H54 (cell line): ENCODE measurements at places on chromosomes 3 and 15.

DNA sequence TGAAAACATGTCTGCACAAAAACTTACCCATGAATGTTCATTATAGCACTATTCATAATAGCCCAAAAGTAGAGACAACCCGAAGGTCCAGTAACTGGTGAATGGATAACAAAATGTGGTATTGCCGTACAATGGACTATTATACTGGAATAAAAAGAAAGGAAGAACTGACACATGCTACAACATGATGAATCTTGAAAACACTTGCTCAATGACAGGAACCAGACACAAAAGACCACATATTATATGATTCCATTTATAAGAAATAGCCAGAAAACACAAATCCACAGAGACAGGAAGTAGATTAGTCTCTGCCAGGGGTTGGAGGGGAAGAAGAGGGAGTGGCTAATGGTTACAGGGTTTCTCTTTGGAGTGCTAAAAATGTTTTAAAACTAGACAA, 18.3 kb downstream of the SHC4 start:
- DNase-seq = no peak

- DNase-seq = no peak
These were observed 12.2 kb downstream of the FGF12 start for GRCh38 chr3:192715126-192715525.

- DNase-seq = peak; percentile 38
These were observed 878 bp downstream of the DYNC1LI1 start for GRCh38 chr3:32569540-32570420.

DNA sequence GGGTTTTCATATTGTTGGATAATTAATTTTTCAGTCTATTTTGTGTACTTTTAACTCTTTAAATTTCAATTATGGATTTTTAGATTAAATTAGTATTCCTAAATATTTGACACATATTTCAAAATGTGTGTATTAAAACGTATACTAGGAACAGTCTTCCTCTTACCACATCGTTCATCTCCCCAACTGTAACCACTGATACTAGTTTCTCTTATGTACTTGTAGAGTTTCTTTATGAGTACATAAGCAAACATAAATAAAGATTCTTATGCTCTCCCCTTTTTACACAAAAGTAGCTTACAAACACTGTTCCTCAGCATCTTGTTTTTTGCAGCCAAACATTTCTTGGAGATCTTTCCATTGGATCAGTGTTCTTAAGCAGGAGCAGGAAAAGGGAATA, 45.9 kb downstream of the CMSS1 start:
- no peak for DNase-seq

- no peak for DNase-seq
These were observed 2.9 kb downstream of the GHRL start for GRCh38 chr3:10289787-10290355.

DNA sequence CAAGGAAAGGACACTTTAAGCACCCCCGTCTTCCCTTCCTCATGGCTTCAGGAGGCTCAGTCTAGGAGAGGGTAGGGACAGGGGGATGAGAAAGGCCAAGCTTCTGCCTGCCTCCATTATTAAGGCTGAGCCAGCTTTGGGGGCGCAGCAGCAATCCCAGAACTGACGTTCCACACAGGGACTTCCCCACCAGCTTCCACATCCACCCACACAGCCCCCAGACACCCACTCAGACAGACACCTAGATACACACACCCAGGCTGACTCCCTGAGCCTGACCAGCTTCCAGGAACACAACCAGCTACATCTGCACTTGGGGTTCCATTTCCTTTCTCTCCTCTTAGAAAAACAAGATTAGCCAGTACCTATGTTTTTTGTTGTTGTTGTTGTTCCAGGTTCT, 4.7 kb downstream of the HCN4 start:
- DNase-seq = no peak

- DNase-seq = no peak
These were observed 410.6 kb upstream of the WNT5A start for GRCh38 chr3:55897573-55898224.

DNA sequence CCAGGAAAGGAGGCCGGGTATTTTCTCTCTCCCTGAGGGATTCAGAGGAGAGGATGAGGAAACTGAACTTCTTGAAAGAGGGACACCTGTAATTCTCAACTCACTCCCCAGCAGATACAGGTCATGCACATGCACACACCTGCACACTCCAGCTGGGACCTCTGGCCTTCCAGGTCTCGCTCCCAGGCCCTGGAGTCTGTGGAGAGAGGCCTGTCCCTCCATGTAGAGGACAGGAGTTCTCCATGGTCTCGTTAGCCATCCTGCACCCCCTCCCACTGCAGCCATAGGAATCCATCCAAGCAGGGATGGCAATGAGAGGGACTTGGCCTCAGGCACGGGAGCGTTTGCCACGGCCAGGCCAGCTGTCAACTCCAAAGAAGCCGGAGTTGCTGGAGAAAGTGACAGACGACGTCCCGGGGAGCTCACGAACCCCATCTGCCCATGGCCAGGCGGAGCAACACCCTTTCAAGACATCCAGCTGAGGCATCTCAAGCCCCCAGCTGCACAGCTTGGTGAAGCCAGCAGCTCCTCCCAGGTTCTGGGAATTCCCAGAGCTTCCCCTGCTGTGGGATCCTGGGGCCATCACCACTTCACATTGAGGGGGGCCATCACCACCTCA, 223.3 kb downstream of the UACA start:
- no peak for DNase-seq

DNA sequence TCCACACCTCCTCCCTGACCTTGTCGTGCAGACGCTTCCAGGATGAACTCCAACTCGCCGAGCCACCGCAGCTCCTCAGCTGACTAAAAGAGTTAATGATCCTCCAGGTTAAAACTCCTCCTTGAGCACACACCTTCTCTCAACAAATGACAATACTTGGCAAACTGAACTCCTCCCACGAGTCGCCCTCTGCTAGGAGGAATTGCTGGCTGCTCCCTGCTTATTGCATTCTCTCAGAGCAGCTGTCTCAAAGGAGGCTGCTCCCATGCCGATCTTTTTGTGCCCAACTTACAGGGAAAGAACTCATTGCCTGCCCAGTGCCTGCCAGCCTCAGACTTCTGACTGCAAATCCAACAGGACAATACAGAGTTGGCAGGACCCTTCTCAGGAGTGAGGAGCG, at the start of gene ATP13A4:
Gene ATP13A4 (minus strand): TSS at position 85 of the 400 bp plus-strand sequence. CDS start 96 bp downstream, outside the sequence.
- no peak for DNase-seq

DNA sequence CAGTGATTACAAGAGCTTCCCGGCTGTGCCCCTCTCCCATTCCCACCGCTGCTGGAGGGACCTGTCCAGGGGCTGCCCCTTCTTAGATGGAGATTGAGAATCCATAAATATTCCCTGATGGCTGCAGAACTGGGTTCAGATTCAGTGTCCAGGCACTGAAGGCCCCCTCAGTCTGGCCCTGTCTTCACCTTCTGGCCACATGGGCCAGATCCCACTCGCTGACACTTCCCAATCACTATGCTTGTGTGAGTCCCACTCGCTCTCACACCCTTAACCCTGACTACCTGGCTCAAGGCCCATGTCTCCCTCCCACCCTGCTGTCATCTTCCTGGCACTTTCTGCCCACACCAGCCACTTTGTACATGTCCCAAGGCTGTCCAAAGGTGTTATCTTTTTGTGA, 15.5 kb upstream of the MRPS22 start:
- no peak for DNase-seq

DNA sequence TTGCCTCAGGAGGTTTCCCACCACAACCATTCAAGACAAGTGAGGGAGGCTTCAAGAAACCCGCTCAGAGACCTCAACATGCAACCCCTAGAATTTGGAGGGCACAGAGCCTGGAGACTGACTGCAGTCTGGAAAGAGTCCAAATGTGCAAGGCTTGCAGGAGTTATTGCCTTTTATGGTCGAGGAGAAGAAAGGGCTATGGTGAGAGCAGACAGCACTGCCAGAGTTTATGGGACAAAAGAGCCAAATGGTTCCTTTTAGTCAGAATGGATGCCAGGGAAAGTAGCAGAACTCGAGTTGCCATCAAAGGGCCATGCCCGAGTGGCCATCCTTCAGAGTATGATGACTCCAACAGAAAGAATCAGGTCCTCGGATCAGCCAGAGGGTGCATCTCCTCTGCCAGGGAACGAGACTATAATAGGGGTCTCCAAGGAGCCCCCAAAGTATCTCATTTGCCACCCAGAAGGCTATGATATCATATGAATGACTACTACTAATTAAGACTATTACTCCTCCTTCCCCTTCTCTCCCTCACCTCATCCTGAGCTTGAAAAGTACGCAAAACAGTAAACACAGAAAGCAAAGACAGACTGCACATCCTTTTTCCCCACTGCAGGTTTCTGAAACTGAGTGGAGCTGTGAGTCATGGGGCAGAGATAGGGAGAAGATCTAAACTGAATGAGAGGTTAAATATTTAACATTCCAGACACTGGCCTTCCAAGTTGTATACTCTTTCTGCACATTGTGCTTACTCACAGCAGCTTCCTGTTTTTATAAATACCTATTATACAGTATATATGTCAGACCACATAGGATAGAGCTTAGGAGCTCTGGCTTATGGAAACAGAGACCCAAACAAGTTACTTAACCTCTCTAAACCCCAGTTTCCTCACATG, 33.9 kb upstream of the TMCO5A start:
- no peak for DNase-seq

- DNase-seq = peak; percentile 47
These were observed 683 bp upstream of the CPEB1 start for GRCh38 chr15:82647835-82648256.

DNA sequence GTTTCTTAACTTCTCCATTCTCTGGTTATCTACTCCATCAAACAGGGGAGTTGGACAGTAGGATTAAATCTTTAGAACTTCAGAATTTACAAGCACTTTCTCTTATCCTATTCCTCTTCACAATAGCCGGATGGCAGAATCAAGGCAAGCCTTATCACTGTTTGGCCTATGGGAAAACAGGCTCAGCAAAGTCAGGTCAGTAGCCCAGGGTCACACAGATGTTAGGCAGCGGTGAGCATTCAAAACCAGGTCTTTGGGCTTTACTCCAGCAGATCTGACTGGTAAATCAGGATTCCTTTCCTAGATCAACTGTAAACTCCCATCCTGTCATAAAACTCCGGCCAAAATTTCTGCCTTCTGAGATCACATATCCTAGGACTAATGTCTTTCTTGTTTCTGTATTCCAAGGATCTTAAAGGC, 258.4 kb downstream of the OPA1 start:
- DNase-seq = no peak

DNA sequence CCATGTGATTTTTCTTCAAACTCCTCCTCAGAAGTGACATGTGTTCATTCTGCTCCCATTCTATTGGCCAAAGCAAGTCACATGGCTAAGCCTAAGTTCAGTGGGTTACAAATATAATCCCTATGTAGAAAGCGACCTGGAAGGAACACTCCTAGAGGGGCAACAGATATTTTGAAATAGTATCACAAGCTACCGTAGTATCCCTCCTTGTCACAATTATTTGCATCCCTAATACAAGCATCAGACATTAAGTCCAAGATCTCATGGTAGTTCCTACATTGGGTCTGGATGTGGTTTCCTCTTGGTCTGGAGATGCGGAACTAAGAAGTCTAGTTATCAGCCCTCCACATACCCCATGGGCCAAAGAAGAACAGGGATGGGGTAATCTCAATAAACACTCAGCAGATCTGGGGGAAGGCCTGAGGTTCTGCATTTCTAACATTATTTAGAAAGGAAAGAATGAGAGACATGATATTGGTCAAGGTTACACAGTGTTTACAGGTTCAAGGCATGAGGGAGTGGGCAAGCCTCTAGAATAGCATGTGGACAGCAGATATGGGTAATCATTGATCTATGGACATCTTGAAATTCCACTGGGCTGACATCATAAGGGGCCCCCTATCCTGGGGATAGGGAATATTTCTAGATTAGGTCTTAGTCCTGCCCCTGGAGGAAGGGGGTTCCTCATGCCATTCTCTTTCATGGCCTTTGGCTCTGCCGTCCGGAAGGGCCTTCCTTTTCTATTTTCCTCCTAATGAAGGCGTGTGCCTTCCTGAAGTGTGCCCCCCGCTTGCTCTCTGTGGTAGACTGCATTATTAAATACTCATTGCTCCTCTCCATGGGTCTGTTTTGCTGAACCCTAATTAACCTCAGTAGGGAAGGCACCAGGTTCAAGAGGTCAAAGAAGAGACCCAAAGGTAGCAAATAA, 17.8 kb upstream of the ABHD2 start:
- DNase-seq = no peak

DNA sequence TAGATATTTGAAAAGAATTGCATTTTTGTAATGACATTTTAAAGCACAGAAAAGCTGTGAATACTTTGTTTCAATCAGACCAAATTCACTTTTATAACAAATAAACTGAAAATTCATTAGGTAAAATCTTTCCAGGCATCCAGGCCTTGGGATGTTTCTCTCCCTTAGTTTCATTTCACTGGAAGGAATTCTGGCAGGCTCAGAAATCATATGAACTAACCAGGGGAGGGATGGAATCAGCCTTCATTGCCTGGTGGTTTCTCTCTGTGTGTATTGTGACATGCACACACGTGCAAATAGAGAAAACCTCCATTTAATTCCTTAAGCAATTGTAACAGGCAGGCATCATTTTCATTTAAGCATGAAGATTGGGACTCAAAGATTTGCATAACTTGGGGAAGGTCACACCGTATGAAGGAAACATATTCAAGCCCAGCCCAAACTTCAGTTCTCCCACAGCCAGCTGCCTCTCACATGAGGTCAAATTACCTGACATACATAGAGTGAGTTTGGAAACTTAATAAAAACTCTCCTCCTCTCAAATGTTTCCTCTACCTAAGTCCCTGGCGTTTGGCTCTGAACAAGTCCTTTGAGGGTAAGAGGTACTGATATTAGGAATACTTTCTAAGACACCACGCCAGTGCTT, 376.1 kb upstream of the MCTP2 start:
- no peak for DNase-seq

DNA sequence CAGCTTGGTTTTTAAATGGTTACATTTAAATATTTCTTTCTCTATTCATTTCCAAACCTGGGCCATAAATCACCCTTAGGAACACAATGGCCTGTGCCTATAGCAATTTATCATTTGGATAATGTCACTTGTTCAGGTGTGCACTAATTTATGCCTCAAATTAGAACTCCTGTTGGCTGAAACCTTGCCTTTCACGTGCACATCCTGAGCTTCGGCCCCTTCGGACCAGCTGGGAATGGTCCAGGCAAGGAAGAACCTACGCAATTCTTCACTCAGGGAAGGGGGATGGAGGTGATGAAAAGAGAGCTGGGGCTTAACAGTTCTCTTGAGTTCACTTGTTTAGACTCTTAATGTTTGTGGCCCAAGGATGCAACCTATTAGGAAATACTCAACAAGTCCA, 324.1 kb upstream of the ICE2 start:
- DNase-seq = no peak

GRCh38 chr3:183178512-183178832, 15.9 kb upstream of the LAMP3 start:
- no peak for DNase-seq

DNA sequence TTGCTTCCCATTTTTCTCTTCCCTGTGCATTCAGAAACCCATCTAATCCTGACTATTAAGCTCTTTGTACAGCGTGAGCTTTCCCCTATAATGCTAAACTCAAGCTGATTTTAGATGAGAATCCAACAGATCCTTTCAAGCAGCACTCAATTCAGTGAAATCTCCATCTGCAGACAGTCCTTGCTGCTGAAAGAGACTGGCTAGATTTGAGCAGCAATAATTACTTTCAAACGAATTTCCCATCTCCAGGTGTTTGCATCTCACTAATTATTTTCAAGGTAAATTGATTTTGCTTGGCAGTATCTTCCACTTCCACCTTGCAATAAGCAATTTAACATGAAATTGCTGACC, 49.5 kb upstream of the SLC7A14 start:
- no peak for DNase-seq
